Stimulated activated CD8-positive, alpha-beta memory T cell treated with anti-CD3 and anti-CD28 coated beads, Interleukin-15, amount 100 ng/mL, for 24 hours (primary cell): ENCODE measurements at places on chromosomes 1 and 21.

DNA sequence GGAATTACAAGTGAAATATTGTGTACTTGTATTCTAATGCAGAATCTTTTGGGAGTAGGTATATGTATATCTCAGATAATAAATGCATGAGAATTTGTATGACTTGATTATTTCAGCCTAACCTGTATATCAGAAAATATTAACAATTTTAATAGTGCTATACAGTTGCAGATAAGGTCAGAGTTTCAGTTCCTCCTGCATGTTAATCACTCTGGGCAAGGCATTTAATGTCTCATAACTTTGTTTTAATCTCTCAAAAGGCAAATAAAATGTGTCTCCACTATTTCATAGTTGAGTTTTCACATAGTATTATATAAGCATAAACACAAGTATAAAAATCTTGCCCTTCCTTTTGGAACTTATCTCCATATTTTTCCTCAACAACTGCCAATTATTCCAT is 352.5 kb downstream of the KCNT2 start:
- DNase-seq = no peak

- no peak for DNase-seq
Measured at GRCh38 chr1:56539520-56539931, 39.8 kb downstream of the PLPP3 start.

- DNase-seq = no peak
Measured at GRCh38 chr1:154445040-154445472, 39.9 kb downstream of the IL6R start.

- no peak for DNase-seq
Measured at GRCh38 chr1:14994841-14995437, 158.6 kb upstream of the TMEM51 start.

- no peak for DNase-seq
Measured at GRCh38 chr1:113109908-113110554, 37.0 kb downstream of the LRIG2 start.
